ENCODE measurements at places on chromosomes 11 and 22.

- no peak for DNase-seq
Observed at GRCh38 chr22:26553056-26553752, 36.7 kb downstream of the TPST2 start.

- no peak for DNase-seq
Observed at GRCh38 chr11:118913411-118914125, 12.2 kb downstream of the BCL9L start.

GRCh38 chr11:125326126-125326525 is 161.6 kb downstream of the PKNOX2 start:
- DNase-seq = no peak

DNA sequence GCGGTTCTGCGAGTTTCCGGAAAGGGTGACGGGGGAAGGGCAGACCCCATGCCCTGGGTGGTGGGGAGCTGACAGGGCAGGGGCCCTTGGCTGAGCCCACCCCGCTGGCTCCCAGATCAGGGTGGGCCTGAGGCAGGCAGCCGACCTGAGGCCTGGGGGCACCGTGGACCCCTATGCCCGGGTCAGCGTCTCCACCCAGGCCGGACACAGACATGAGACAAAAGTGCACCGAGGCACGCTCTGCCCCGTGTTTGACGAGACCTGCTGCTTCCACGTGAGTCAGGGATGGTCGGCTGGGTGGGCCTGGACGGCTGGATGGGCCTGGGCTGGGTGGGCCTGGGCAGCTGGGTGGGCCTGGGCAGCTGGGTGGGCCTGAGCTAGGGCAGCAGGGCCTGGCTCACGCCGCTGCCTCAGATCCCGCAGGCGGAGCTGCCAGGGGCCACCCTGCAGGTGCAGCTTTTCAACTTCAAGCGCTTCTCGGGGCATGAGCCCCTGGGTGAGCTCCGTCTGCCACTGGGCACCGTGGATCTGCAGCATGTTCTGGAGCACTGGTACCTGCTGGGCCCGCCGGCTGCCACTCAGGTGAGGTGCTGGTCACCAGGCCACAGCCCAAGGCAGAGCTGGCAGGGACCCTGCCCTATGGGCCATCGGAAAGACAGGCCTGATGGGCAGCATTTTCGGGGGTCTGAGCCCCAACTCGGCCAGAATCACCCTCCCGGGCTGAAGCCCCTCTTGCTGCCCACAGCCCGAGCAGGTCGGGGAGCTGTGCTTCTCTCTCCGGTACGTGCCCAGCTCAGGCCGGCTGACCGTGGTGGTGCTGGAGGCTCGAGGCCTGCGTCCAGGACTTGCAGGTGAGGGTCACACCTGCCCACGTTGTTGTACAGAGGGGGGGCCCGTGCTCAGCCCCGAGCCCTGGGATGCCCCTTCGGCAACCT is 1.5 kb downstream of the SYT8 start:
- no peak for DNase-seq

DNA sequence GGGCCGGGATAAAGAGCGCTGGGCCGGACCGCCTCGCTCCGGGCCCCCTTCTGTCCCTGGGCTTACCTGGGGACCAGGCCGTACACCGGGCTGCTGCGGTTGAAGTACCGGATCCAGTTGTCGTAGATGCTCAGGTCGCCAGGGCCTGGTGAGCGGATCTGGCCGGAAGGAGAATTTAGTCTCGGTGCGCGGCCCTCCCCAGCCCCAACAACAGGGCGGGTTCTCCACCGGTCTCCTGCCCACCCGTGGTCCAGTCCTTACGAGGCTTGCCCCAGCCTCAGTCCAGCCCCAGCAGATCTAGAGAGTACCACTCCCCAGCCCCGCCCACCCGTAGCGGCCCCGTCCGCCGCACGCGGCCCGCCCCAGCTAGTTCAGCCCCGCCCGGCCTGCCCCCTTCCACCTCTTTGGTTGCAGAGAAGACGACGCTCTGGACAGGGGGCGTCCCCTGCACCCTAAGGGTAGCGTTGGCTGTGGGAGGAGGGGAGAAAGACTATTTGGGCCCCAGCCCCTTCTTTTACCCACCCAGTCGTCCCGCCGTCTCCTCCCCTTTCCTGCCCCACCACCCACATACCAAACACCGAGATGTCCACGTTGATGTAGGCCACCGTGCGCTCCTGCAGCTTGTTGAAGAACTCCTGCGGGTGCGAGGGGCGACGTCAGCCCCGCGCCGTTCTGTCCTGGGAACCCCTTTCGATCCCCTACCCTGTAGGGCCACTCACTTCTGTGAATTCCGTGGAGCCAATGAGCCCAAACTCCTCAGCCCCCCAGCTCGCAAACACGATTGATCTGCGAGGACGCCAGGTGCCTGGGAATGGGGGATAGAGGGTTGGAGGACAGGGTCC is 6.8 kb downstream of the SAC3D1 start:
- no peak for DNase-seq

DNA sequence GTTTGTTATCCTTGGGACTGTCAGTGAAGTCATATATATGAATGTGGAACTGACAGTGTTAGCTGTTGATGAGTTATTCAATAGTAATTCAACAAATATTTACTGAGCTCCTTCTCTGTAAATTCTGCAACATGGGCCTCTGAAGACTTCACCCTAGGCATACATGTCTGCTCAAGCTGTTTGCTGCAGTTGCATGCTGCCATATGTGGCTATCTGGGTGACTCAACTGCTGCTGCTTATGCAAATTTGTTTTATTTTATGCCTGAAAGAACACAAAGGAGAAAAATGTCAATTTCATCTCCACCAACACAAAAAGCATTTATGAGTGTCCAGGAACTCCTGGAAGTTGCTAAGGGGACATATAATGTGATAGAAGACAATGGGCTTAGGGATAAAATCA is 417.6 kb downstream of the AASDHPPT start:
- DNase-seq = no peak

- DNase-seq = no peak
Observed at GRCh38 chr11:11787305-11788062, 54.3 kb upstream of the USP47 start.

DNA sequence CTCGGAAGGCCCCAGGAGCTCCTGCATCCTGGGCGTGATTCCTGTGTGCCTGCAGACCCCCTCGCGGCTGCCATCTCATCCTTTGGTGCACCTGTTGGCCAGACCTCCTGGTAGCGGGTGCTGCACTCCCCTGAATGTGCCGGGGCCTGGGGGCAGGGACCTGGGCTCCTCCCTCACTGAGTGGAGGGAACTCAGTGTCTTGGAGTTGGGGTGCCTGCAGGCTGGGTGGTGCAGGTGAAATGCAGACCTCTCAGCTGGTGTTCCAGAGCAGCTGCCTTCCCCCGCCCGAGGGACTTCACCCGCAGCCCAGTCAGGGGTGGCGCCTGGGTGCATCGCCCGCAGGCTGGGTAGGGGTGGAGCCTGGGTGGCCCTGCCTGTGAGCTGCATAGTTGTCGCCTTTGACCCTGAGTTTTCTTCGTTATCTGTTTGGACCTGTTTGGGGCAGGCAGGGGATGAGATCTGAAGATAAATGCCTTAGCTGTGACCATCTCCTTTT is 31.4 kb downstream of the LRP5 start:
- peak; percentile 62 for DNase-seq
